ENCODE measurements at places on chromosomes 3 and 15. TPM values are rescaled to one million over a fixed set of nuclear protein-coding genes. Genes with fewer than 3 reads are reported as not detected.

DNA sequence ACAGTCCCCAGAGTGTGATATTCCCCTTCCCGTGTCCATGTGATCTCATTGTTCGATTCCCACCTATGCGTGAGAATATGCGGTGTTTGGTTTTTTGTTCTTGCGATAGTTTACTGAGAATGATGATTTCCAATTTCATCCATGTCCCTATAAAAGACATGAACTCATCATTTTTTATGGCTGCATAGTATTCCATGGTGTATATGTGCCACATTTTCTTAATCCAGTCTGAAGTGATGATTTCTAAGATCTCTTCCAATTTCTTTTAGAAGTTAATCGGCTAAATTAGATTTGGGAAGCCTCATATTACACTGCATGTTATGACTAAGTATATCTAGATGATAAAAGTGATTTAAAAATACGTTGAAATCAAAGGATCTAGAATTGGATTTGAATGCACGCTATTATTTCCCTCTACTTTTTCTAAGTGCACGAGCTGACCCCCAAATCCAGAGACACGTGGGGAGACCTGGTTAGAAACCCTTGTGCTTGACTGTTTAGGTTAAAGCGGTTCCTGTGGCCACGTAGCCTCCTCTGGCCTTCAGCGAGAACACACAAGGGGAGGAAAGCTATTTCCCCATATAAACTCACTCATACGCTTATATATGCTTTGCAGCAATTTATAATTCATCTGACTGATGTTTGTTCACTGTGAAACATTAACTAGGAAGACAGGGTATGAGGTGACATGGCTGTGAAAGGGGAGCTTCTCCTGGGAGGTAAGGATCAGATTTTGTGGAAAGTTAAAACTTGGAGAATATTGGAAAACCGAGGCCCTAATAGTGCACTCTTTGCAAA lies 243.8 kb downstream of the PDZRN3 start:
- no peak overlapping the region for H3K27ac ChIP-seq
- H3K4me3 ChIP-seq = no peak overlapping the region
- no peak for DNase-seq

Gene TP53BP1
- 44.1 TPM for total RNA-seq

Gene GPR62
- not detected for total RNA-seq

GRCh38 chr15:89414571-89414970 lies 79.9 kb upstream of the POLG start:
- H3K27me3 ChIP-seq = peaks cover 78% of the 10 kb centered on the region
- no peaks in the 10 kb centered on the region for H3K36me3 ChIP-seq
- H3K4me3 ChIP-seq = no peak overlapping the region
- H3K4me1 ChIP-seq = peaks cover 13% of the 10 kb centered on the region
- no peak overlapping the region for H3K27ac ChIP-seq

Gene MYNN
- 14.5 TPM for total RNA-seq

- H3K4me1 ChIP-seq = no peaks in the 10 kb centered on the region
- H3K4me3 ChIP-seq = no peak overlapping the region
- H3K27me3 ChIP-seq = peaks cover 2% of the 10 kb centered on the region
- H3K36me3 ChIP-seq = no peaks in the 10 kb centered on the region
- no peak for DNase-seq
These were observed 628.4 kb upstream of the TGFBR2 start for GRCh38 chr3:29978036-29978435.

DNA sequence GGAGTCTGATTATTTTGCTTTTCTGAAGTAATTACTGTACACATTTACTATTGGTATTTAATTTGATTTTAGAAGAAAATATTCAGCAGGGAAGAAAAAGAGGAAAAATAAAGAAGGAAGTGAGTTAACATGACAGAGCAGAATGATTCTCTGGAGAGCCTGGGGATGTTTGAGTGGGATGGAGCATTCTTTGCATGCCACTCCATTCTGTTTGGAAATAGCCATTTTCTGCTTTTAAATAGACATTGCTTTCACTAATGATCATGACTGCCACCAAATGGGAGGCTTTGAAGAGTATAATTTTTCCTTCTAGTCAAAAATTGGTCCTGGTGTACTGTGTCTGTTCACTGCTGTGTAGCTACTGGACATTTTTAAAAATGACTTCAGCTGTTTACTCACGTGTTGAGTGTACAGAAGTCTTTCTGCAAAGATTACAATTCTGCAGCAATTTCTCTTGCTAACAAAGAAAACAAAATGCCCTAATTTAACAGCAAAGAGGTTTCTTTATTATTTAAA lies 196.1 kb downstream of the RYR3 start:
- DNase-seq = no peak
- H3K27me3 ChIP-seq = no peaks in the 10 kb centered on the region
- no peaks in the 10 kb centered on the region for H3K36me3 ChIP-seq
- no peak overlapping the region for H3K4me3 ChIP-seq
- H3K27ac ChIP-seq = no peak overlapping the region

GRCh38 chr15:60901647-60902046 lies 327.5 kb downstream of the RORA start:
- H3K4me1 ChIP-seq = peaks cover 91% of the 10 kb centered on the region
- DNase-seq = peak; percentile 13
- H3K27ac ChIP-seq = peak overlapping the region; percentile 77
- no peak overlapping the region for H3K4me3 ChIP-seq
- peaks cover 4% of the 10 kb centered on the region for H3K36me3 ChIP-seq

Gene RAB11A
- total RNA-seq = 161 TPM

- H3K27me3 ChIP-seq = no peaks in the 10 kb centered on the region
- no peak overlapping the region for H3K27ac ChIP-seq
- no peak for DNase-seq
- H3K4me3 ChIP-seq = no peak overlapping the region
- H3K36me3 ChIP-seq = no peaks in the 10 kb centered on the region
These were observed 464.3 kb upstream of the THRB start for GRCh38 chr3:24958910-24959447.

Gene CHRFAM7A
- total RNA-seq = not detected

DNA sequence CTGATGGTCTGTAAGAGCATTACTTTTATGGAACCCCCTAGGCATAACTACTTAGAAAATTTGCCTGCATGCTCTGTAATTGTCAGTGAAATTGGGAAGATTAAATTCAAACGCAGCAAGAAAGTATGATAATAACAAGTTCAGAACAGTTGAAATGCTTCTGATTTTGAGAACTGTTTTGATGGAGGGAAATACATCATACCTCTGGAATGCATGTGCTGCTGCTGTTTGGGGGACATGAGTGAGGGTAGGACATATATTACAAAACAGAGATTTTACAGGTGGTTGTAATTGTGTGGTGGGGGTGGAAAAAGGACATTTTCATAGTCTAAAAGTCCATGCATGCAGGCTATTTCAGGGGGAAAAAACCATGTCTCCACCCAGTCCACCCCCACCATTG lies 135.0 kb upstream of the DPH6 start:
- no peaks in the 10 kb centered on the region for H3K36me3 ChIP-seq
- peaks cover 8% of the 10 kb centered on the region for H3K27me3 ChIP-seq
- H3K27ac ChIP-seq = no peak overlapping the region
- no peak for DNase-seq
- no peak overlapping the region for H3K4me3 ChIP-seq
